ENCODE measurements at places on chromosomes 11 and 22.

DNA sequence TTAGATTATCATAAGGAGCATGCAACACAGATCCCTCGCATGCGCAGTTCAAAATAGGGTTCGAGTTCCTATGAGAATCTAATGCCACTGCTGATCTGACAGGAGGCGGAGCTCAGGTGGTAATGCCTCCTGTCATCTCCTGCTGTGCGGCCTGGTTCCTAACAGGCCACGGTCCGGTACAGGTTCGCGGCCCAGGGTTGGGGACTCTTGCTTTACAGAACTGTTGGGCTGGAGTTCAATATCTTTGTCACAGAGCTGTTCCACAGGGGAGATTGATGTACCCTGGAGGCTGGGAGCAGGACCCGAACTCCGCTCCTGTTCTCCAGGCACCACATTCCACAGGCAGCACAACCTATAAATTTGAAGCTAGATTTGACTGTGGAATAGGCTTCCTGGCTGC, 358.1 kb upstream of the NARS2 start:
- DNase-seq = no peak

DNA sequence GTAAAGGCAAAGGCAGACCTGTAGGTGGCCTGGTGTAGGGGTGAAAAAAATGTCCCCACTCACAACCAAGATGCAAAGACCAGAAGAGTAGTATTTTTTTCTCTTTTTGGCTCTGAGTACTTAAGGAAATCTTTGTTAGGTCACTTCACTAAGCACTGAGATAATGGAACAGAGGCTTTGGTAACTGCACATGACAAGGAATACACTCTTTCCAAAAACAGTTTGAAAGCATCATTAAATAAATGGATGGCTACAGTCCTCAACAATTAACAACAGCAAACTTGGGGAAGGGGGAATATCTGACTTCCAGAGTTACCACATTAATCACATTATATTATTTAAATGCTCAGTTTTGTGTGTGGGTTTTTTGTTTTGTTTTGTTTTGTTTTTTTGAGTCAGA, 26.9 kb upstream of the PGM2L1 start:
- DNase-seq = no peak

- no peak for DNase-seq
Measured at GRCh38 chr11:24574461-24574860, 77.6 kb downstream of the LUZP2 start.

- no peak for DNase-seq
Measured at GRCh38 chr11:79018371-79018849, 422.4 kb downstream of the TENM4 start.

DNA sequence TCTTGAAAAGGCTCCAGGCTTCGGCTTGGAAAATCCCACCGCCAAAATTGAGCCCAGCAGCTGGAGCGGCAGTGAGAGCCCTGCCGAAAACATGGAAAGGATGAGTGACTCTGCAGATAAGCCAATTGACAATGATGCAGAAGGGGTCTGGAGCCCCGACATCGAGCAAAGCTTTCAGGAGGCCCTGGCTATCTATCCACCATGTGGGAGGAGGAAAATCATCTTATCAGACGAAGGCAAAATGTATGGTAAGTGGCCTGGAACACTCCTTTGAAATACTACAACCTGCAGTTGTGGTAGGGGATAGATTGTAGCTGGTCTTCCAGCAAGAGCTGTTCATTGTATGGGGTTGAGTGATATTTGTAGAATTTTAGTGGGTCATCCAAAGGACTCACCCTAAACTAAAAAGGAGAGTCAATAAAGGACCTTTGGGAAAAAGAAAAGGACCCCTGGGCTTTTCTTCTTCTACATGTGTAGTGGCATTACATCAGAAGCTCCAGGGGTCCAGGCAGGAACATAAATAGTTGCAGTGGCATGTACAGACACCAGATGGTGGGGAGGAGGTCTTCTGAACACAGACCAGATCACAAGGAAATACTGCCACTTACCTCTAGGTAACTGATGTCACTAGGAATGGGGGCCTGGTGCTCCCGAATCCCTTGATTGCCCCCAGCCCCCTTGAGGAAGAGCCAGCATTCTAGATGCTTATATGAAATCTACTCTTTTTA, 90.1 kb downstream of the TEAD1 start:
- no peak for DNase-seq

- no peak for DNase-seq
Measured at GRCh38 chr22:43077121-43077877, 11.9 kb downstream of the TTLL1 start.

DNA sequence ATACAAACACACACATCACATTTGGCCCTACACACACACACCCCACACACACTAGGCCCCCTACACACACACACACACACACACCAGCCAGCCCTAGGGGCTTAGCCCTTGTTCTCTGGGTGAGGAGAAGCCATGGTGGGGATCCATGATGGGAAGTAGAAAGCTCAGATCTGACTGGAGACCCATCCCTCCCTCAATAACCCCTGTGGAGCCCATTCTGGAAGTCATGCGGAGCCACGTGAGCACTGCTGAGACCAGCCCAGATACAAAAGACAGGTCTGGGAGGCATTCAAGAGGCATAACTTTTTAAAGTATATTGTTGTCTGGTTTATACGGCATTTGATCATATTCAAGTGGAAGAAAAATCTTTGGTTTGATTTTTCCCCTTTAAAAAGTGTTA, 448.5 kb downstream of the SOX6 start:
- no peak for DNase-seq

- DNase-seq = no peak
Measured at GRCh38 chr22:30043161-30043560, 37.1 kb upstream of the HORMAD2 start.

DNA sequence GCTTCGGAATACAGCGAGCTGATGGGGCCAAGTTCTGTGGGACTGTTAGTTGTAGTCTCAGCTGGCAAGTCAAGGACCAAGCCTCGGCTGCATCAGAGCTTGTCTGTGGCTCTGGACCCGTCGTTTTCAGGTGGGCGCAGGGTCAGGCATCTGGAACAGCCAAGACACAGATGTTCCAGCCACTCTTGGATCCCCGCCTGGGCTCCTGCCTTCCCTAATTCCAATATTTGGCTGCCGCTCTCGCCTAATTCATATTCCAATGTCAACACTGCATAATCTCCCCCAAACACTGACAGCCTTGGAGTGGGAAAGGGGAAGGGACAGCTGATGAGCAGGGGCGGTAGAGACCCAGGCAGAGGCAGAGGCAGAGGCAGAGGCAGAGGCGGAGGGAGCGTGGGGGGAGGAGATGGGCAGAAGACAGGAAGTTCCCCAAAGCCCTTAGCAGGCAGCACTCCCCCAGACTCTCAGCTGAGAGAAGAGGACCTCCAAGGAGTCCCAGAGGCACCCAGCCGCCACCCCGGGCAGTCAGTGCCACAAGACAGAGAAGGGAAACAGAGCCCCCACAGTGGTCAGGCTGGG, 49.6 kb upstream of the SLC35C1 start:
- DNase-seq = no peak

GRCh38 chr22:37310075-37310606, 27.8 kb downstream of the CYTH4 start:
- DNase-seq = no peak

- DNase-seq = no peak
Measured at GRCh38 chr22:20509344-20510047, 2.1 kb downstream of the MED15 start.

GRCh38 chr11:81888391-81888790, 845.3 kb downstream of the FAM181B start:
- DNase-seq = no peak

DNA sequence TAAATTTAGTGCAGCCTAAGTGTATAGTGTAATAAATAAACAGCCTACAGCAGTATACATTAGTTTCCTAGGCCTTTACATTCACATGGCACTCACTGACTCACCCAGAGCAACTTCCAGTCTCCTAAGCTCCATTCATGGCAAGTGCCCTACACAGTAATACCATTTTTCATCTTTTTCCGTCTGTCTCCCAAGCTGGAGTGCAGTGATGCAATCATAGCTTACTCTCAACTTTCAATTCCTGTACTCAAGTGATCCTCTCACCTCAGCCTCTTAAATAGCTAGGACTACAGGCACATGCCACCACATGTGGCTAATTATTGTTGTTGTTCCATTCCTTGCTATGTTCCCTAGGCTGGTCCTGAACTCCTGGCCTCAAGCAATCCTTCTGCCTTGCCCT, 54.4 kb downstream of the FCHSD2 start:
- DNase-seq = no peak

DNA sequence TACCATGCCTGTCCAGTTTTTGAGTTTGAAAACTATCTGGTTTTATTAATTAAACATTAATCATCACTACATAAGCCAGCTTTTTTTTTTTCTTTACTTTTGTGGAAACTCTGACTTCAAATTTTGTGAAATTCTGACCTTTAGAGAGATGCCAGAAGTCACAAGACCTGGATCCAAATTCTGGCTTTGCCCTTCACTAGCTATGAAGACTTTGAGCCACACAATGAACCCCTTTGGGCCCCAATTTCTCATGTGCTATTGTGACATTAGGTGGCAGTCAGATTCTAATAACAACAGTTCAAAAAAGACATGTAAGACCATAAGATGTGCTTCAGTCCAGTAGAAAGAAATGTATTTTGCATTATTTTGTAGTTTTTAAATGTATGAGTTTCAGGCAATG, 60.3 kb downstream of the ZC3H12C start:
- no peak for DNase-seq

DNA sequence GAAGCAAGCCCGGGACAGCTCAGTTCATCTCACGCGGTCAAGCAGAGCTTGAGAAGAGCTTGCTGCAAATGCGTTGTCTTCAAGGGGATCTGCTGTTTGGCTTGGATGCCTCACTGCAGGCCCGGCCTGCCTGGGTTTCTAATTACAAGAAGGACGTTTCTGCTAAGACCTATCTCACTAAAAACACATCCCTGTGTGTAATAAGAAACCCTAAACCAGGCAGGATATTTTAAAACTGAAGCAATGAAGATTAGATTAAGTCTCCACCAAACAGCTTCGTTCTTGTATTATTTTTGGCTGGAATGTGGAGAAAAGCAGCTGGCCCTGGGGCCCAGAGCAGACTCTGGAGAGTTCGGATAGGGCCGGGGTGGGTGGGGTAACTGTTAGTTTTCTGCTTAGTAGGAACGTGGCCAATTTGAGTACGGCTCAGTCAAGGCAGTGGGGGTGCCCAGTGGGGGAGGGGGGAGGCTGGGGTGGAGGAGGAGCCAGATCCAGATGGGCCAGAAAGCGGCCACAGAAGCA, 6.0 kb downstream of the PKNOX2 start:
- no peak for DNase-seq

GRCh38 chr11:61275191-61275590, 19.9 kb downstream of the VWCE start:
- DNase-seq = no peak

DNA sequence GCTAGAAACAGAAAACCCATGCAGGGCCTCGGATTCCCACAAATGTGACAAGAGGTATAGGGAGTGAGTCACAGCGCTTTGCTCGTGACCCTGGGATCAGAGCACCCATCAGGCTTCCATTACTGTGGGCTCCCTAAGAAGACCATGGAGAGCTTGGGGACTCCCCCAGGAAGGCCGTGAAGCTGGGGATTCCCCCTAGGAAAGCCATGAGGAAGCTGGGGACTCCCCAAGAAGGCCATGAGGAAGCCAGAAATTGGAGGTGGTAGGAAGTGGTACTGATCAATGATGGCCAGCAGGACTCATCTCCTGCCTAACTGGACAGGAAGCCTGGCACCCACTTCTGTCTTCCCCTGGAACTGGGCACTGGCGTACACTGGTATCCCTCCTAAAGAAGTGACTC, 10.1 kb upstream of the DCPS start:
- no peak for DNase-seq

- DNase-seq = no peak
Measured at GRCh38 chr11:73237471-73238290, 19.6 kb downstream of the P2RY2 start.

- no peak for DNase-seq
Measured at GRCh38 chr11:73095613-73096012, 46.5 kb downstream of the FCHSD2 start.

GRCh38 chr11:112889446-112889845, 71.8 kb upstream of the NCAM1 start:
- DNase-seq = no peak

GRCh38 chr11:118287006-118287405, 17.5 kb upstream of the CD3E start:
- no peak for DNase-seq

- no peak for DNase-seq
Measured at GRCh38 chr11:28476049-28476448, 367.9 kb downstream of the METTL15 start.

DNA sequence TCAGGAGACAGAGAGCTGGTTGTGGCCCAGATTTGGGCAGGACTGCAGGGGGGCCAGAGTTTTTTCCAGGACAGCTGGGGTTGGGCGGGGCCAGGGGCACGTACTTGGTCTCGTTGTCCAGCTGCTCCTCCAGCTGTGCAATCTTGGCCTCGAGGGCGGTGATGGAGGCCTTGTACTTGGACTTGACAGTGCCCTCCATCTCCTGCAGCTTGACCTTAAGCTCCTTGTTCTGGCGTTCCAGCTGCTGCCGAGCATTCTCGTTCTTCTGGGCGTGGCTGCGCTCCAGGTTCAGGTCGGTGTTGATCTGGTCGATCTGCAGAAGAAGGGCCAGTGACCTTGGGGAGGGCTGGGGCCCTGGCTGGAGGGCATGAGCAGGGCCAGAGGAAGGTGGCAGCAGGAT, 32.1 kb downstream of the APOL1 start:
- DNase-seq = no peak

DNA sequence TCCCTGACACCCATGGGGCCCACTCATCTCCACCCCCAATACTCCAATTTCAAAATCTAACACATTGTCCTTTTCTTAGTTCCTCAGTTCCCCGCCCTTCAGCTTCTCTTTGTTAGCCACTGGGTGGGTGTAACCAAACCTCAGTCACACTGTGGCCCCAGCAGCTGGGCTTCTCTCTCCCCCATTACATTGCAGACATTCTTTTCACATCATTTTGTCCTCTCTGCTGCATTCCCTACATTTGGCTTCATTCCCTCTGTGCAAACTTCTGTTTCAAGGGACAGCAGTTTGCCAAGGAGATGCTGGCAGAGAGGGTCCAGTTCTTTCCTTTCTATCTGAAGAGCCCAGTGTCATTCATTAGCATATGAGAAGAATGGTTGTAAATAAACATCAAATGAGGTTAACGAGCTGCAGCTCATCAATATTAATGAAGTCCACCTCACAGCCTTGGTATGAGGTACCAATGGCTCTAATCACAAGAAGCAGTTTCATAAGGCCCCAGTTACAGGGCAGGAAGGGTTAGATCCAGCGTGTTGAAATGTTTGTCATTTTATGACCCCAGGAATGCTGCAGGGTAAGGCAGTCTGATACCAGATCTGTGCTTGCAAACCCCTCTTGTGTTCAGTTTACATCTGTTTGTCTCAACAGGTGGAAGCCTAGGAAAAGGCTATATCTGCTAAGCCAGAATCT, 72.3 kb downstream of the ARFGAP2 start:
- no peak for DNase-seq
